ENCODE measurements at places on chromosomes 1 and 21.

GRCh38 chr1:84350550-84350949, 47.7 kb upstream of the DNASE2B start:
- DNase-seq = no peak

- no peak for DNase-seq
These were observed 40.4 kb upstream of the ADARB1 start for GRCh38 chr21:45033791-45034555.

GRCh38 chr21:43659136-43660000, at the start of the genes HSF2BP and RRP1B:
Gene HSF2BP, minus strand, starts transcription at chr21:43659488. Its CDS starts 1,392 bp downstream, at chr21:43658096.
Gene RRP1B, plus strand, starts transcription at chr21:43659560. Its CDS starts 105 bp downstream, at chr21:43659665.
- peak; percentile 83 for DNase-seq

GRCh38 chr1:56137521-56138505, 441.6 kb downstream of the PLPP3 start:
- no peak for DNase-seq

DNA sequence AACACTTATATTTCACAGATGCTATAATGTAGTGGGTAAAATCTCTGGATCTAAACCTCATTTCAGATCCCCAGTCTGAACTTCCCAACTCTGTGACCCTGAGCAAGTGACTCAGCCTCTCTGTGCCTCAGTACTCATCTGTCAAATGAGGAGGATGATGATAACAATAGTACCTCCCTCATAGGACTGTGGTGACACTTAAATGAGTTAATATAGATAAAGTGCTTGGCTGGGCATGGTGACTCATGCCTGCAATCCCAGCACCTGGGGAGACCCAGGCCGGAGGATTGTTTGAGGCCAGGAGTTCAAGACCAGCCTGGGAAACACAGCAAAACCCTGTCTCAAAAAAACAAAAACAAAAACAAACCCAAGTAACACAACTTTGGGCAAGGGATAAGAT, 4.7 kb upstream of the ECE1 start:
- peak; percentile 50 for DNase-seq

DNA sequence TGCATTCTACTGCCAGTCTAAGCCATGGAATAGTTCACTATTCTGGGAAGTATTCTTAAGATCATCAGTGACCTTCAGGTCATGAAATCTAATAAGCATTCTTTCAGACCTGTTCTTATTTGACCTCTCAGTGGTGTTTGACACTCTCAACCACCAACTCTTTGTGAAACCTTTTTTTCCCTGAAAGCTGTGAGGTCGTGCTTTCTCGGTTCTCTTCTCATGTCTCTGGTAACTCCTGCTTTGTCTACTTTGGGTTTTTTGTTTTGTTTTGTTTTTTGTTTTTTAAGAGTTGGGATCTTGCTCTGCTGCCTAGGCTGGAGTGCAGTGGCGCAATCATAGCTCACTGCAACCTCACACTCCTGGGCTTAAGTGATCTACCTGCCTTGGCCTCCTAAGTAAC, 56.3 kb downstream of the POU2F1 start:
- no peak for DNase-seq

DNA sequence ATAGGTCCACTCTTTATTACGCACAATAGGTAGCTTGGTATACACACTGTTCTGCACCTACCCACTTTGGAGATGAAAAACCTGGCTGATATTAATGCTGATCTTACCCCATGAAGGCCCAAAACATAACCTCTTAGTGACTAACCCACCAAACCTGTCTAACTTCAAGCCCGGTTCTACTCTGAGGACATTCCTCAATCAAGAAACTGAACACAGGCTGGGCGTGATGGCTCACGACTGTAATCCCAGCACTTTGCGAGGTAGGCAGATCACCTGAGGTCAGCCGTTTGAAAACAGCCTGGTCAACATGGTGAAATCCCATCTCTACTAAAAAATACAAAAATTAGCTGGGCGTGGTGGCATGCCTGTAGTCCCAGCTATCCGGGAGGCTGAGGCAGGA, 50.5 kb downstream of the EYA3 start:
- DNase-seq = no peak

DNA sequence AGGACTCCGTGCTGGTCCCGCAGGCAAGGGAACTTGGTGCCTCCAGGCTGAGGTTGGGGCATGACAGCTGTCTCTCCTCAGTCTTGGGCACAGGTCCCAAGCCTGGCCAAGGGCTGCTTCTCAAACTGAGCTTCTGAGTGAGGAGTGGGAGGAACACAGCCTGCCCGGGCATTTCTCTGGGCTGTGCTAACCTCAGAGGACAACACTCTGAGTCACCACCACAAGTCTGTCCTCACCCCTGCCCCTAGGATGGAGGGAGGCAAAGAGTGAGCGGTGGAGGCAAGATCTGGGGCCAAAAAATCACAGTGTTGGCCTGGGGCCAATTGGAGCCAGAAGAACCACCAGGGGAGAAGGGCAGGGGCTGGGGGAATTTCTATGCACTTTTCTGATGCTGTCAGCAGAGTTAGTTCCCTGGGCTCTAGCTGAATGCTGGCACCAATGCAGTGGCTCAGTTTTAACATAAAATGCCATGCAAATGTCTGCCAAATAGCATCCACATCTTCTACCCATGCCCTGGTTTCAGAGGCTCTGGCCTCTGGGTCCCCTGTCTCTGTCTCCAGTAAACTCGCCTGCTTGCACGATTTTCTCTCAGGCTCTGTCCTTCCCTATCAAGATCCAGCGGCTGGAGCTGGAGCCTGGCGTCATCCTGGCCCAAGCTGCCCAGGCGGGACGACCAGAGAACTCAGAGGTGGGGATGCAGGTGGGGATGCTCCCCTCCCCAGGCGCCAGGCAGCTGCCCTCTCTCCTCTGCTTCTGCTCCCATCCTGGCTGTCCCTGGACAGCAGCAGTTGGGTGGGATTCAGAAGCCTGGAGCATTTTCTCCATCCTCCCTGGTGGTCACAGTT, 11.0 kb upstream of the CDK18 start:
- DNase-seq = no peak

- DNase-seq = no peak
These were observed 38.5 kb downstream of the EDEM3 start for GRCh38 chr1:184716158-184716557.

DNA sequence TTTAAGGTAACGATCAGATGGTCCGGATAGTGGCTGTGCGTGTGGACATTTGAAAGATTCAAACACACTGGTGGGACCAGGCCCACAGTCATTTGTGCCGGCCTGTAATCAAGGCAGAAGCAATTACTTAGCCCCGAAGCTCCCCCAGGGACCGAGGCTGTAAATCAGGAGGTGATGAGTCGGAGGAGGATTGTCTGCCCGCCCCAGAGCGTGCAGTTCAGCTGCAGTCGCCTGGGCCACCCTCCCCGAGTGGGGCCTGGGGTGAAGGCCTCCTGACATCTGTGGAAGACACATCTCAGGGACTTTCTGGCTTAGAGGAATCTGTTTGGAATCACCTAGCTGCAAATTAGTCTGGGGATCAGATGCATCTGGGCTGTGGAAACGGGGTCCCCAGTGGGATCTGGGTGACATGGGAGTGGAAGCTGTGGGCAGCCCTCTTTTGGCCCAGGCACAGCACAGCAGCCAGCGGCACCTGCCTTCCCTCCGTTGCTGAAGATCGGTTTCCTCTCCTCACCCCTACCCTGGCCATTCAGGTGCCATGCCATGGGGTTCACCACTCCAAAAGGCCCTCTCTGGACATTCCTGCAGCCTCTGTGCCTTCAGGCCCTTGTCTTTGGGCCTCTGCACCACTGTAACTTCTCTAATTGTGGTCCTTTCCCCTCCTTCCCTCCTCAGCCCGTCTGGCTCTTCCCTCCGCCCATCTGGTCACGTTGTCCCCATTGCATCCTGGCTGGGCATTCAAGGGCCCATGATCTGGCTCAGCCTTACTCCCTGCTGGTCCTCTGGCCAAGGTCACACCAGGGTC, 25.7 kb downstream of the LHX4 start:
- no peak for DNase-seq
